ENCODE measurements at places on chromosomes 6 and 20.

- no peak for DNase-seq
Measured at GRCh38 chr6:165686596-165687365, 23.7 kb upstream of the PDE10A start.

DNA sequence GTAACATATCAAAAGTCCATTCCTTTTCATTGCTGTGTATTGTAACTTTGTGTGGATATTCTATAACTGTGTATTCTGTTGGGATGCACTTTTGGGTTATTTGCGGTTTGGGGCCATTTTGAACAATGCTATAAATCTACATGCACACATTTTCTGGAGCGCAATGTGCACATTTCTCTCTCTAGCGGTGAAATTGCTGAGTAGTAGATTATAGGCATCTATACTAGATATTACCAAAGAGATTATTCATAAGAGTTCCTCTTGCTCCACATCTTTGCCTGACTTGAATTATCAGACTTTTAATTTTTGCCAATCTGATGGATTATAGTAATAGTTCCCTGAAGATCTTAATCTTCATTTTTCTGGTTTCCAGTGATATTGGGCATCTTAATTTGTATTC lies 18.3 kb upstream of the FRK start:
- DNase-seq: no peak

DNA sequence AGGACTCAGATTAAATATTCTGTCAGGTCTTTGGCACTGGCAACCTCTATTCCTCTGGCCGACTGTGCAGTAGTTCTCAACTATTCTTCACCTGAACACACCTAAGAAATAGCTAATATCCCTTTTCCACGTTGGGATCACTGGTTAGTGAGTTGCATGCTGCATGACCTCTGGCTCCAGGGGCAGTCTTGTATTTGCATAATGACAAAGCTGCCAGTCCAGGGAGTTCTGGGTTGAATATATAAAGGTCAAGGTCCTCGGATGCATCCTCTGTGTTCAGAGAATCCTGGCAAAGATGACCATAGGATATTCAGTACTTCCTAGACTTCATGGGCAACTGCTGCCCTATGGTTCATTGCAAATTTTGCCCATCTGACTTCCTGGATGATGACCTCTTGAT lies 131.2 kb downstream of the DNAH8 start:
- no peak for DNase-seq

DNA sequence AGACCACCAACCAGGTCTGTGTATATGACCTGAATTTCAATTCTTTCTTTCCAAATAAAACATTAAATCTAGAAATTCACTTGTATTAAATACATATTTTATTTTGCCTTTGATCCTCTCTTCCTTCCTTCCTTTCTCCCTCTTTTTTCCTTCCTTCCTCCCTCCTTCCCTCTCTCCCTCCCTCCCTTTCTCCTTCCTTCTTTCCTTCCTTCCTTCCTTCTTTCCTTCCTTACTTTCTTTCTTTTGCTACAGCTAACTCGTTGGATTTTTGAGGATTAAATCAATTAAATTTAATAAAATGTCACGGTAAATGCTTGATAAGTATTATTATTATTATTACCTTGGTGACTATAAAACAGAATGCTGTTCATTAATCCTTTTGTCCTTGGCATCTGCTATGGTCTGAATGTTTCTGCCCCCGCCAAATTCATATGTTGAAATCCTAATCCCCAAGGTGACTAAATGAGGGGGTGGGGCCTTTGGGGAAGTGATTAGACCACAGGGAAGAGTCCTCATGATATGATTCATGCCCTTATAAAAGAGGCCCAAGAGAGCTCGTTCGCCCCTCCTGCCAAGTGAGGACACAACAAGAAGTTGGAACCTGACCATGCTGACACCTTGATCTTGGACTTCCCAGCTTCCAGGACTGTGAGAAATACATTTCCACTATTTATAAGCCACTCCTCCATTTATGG lies 67.6 kb upstream of the BTBD3 start:
- no peak for DNase-seq

- DNase-seq: no peak
Measured at GRCh38 chr6:26152226-26153101, 65.2 kb downstream of the HFE start.

GRCh38 chr6:80767808-80768207 lies 661.3 kb downstream of the BCKDHB start:
- no peak for DNase-seq

DNA sequence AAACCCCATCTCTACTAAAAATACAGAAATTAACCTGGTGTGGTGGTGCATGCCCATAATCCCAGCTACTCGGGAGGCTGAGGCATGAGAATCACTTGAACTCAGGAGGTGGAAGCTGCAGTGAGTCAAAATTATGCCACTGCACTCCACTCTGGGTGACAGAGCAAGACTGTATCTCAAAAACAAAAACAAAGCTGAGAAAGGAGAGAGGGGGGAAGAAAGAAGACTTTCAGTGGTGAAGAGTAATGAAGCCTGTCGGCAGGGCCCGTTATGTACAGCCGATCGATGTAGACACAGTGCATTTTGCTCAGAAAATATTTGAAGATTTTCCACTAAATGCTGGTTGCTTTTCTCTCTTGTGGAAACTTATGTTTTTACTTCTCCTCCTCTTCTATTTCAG lies 13.8 kb downstream of the VAPB start:
- DNase-seq: no peak

DNA sequence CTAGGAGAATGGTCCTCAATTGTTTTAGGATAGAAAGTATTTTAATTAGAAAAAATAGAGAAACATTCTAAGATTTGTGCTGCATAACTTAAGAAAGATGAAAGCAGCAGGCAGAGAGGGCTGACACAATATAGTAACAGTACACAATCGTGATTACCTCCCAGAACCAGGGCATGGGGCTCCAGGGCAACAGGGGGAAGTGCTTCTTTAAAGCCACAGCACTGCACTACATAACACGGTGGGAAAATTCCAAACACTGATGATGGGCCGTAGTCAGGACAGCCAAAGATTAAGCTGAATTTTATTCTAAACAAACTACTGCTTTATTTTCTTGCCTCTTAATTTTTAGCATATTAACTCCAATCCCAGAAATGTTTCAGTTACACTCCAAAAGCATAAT lies 14.4 kb downstream of the EXOC2 start:
- DNase-seq: no peak

GRCh38 chr6:14075095-14075503 lies 42.5 kb upstream of the CD83 start:
- no peak for DNase-seq

DNA sequence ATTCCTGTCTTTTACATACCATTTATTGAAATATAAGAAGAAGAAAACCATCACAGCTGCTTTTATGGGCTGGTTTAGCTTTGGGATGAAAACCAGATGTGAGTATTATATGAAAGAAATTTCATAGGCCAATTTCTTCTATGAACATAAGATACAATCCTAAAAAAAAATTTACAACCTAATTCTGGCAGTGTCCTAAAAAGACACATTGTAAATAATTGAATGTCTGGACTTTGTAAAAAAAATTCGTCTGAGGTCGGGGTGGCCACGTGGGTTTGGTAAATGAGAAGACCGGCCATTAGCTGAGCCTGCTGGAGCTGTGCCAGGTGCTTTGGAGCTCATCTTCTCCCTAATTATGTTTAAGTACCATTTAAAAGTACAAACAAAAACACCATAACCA lies 26.8 kb downstream of the DACT2 start:
- DNase-seq: no peak

- no peak for DNase-seq
Measured at GRCh38 chr6:155528982-155529453, 73.4 kb upstream of the NOX3 start.

- no peak for DNase-seq
Measured at GRCh38 chr20:19497064-19497463, 261.0 kb upstream of the RIN2 start.

- no peak for DNase-seq
Measured at GRCh38 chr20:50323777-50324775, 133.4 kb downstream of the CEBPB start.

- DNase-seq: no peak
Measured at GRCh38 chr6:148407372-148407771, 64.7 kb downstream of the SASH1 start.

DNA sequence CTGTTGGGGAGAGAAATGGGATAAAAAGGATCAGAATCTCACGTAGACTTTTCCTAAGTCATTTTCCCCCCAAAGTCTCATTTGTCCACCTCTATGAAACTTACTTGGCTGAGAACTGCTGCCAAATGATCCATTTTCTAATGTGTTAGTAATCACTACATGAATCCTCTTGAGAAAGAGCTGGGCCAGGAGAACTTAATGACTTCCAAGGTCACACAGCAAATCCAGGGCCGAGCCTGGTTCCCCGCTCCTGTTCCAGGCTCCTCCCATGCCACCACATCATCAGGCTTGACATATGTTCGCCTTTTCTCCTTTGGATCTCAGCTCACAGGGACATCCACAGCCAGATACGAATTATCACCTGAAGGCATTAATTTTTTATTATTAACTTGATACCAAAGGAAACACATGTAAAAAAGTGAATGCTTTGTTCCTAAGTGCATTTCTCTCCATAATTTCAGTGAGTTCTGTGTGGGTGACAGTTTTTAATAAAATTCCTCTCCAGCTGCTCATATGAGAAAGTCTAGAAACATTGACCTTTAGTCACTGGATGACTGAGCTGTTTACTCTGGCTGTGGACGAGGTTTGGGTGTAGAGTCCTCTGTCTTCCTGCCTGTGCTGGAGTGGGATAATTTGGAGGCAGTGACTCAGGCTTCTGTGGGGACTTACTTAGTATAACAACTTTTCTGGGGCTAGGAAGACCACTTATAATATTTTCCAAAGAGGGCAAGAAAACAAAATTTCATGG lies 276.3 kb downstream of the PAX1 start:
- DNase-seq: no peak

- no peak for DNase-seq
Measured at GRCh38 chr6:116924245-116924644, 47.2 kb downstream of the RFX6 start.

- DNase-seq: no peak
Measured at GRCh38 chr6:147625946-147626345, 117.5 kb downstream of the SAMD5 start.

GRCh38 chr6:33427585-33428223 lies 7.8 kb downstream of the SYNGAP1 start:
- DNase-seq: peak; percentile 34

GRCh38 chr6:113141901-113142300 lies 715.2 kb upstream of the MARCKS start:
- no peak for DNase-seq

GRCh38 chr20:32050851-32051556 lies 1.0 kb upstream of the HCK start:
- DNase-seq: no peak

- DNase-seq: no peak
Measured at GRCh38 chr6:70241991-70242420, 60.9 kb downstream of the COL9A1 start.

DNA sequence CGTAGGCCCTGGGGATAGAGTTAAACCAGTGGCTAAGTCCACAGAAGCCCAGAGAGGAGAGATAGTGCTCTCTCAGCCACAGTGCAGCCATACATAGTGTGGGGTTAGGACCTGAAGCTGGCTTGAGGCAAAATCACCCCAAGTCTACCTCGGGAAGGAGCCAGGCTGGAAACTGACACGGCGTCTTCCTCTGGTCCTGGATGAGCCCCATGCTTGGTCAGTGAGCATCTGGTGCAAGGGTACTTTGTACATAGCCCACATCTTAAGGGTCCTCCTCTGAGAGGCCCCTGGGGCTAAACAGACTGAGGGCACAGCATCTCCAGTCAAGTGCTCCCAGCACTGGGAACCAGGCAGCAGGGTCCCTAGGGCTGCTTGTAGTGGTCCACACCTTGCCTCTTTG lies 45.6 kb downstream of the CDH26 start:
- DNase-seq: no peak

- no peak for DNase-seq
Measured at GRCh38 chr6:17478223-17478907, 85.0 kb downstream of the CAP2 start.

- DNase-seq: peak; percentile 65
Measured at GRCh38 chr20:7379621-7380220, 560.5 kb downstream of the HAO1 start.

GRCh38 chr20:31861385-31862156 lies 8.8 kb downstream of the DUSP15 start:
- peak; percentile 41 for DNase-seq

GRCh38 chr6:42440778-42441696 lies 10.7 kb downstream of the TRERF1 start:
- no peak for DNase-seq

GRCh38 chr20:25273541-25274358 lies 25.9 kb downstream of the PYGB start:
- DNase-seq: peak; percentile 77

GRCh38 chr20:60011512-60012507 lies 53.6 kb downstream of the CDH26 start:
- no peak for DNase-seq

DNA sequence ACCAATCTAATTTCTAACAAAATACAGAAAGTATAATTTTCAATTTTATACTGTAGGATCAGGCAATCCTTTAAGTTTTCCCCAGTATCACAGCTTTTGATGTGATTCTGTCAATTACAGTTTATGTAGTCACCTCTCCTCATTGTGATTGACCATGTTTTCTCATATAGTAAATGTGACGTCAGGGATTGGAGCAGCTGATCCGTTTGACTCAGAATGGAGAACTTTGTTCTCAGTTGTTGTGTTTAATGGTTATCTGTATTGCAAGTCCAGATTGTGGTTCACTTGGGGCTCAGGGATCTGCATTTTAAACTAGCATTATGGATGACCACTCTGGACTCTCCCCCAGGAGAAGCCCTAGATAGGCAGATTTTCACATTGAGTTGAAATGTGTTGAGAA lies 90.6 kb downstream of the DNAH8 start:
- no peak for DNase-seq

- DNase-seq: no peak
Measured at GRCh38 chr20:36527331-36528125, 13.8 kb upstream of the MYL9 start.

- no peak for DNase-seq
Measured at GRCh38 chr6:150632785-150633485, 33.2 kb downstream of the PLEKHG1 start.

DNA sequence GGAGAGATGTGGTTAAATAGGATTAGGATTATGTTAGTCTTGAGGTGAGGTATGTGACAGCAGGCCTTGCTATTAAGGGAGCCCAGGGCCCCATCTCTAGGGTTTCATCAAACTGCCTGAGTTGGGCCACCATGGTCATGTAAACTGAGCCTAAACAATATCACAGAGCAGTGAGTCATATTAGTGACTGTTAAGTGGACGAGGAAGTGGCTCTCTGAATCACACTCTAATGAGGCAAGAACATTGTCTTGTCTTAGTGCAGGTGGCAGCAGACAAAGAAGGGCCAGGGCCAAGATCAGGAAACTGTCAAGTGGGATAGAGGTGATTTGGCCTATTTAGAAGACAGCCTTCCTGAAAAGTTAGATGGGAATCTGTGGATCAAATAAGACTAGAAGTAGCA lies 23.1 kb downstream of the ENPP3 start:
- no peak for DNase-seq

- DNase-seq: no peak
Measured at GRCh38 chr6:84867521-84867920, 103.1 kb upstream of the TBX18 start.

GRCh38 chr6:11043961-11044711 lies at the start of gene ELOVL2:
ELOVL2 (minus strand) TSS chr6:11044305; CDS start chr6:11044230, 75 bp downstream.
- no peak for DNase-seq

Data from cerebellar cortex (tissue), 1 donor.